ENCODE measurements at places on chromosomes 13 and 19.

- DNase-seq = no peak
Observed at GRCh38 chr13:94968040-94968756, 255.9 kb upstream of the SOX21 start.

- peak; percentile 44 for DNase-seq
Observed at GRCh38 chr13:113758651-113759524, at the start of gene TMEM255B. TSS of gene TMEM255B (plus strand) at chr13:113759226. CDS start at chr13:113759270, 44 bp downstream.

- peak; percentile 67 for DNase-seq
Observed at GRCh38 chr19:41570639-41571112, 5.3 kb upstream of the CEACAM21 start.

DNA sequence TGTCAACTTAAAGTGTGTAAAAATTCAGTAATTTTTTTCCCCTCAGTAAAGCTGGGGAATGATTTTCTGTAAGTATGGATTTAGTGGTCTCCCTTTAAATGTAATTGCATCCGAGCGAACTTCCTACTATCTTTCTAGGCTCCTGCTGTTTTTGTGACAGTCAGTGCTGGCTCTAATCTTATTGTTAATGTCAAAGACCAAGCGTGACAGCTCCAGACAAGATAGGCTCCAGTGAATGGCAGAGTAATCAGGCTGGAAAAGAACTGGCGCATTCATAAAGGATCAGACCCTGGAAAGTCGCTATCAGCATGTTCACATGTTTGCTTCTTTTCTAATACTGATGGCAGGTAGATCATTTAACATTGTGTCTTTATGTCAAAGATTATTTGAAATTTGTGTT is 908.0 kb upstream of the ATXN8OS start:
- no peak for DNase-seq

GRCh38 chr13:90686442-90686841 is 661.0 kb upstream of the MIR17HG start:
- DNase-seq = no peak

GRCh38 chr13:27852491-27852890 is 60.2 kb downstream of the GSX1 start:
- no peak for DNase-seq

- no peak for DNase-seq
Observed at GRCh38 chr19:8461376-8461775, 16.6 kb downstream of the HNRNPM start.

- DNase-seq = no peak
Observed at GRCh38 chr19:29884466-29884865, 57.6 kb upstream of the URI1 start.

DNA sequence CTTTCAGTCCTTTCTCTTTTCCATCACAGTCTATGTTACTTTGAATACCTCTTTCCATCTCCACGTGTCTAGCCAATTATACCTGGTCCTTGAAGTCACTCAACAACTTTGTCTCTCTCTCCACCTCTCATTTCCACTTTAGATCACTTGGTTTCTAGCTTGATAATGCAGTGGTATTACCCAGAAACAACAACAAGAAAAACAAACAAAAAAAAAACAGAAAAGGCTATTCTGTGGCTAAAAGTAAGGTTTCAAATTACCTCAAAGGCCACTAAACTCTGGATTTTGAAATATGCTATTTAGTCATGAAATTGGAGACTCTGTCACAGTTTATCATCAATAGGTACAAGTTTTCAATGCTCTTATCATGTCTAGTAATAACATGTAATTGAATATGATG is 184.8 kb downstream of the PCDH9 start:
- DNase-seq = no peak
